ENCODE measurements at places on chromosomes 4 and X.
A peak's percentile ranks its signal among the peaks of the same experiment; 100 is the strongest.

GRCh38 chrX:130330706-130331105 lies 9.0 kb upstream of the SLC25A14 start:
- peak; percentile 50 for DNase-seq

DNA sequence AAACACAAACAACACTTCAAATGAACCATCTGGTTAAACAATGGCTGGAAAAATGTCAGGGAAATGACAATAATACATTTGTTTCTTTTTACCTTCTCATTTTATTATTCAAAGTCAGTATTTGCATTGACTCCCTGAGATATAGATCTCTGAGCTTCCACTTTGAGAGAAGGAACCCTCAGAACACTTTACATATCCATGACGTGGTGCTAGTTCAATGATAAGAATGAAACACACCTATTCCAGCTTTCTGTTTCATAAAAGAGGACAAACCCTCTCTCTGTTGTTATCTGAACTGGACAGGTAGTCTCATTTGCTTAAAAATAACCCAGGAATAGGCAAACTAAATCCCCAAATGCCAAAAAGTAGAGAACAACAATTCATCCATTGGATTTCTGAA lies 65.3 kb upstream of the CCSER1 start:
- DNase-seq = no peak

- DNase-seq = no peak
Observed at GRCh38 chr4:168507178-168507815, 10.4 kb downstream of the PALLD start.

- no peak for DNase-seq
Observed at GRCh38 chr4:134345244-134345643, 143.7 kb upstream of the PABPC4L start.

GRCh38 chr4:156781852-156782251 lies 189.7 kb downstream of the PDGFC start:
- no peak for DNase-seq

GRCh38 chrX:128634754-128635153 lies 582.6 kb upstream of the ACTRT1 start:
- DNase-seq = no peak

DNA sequence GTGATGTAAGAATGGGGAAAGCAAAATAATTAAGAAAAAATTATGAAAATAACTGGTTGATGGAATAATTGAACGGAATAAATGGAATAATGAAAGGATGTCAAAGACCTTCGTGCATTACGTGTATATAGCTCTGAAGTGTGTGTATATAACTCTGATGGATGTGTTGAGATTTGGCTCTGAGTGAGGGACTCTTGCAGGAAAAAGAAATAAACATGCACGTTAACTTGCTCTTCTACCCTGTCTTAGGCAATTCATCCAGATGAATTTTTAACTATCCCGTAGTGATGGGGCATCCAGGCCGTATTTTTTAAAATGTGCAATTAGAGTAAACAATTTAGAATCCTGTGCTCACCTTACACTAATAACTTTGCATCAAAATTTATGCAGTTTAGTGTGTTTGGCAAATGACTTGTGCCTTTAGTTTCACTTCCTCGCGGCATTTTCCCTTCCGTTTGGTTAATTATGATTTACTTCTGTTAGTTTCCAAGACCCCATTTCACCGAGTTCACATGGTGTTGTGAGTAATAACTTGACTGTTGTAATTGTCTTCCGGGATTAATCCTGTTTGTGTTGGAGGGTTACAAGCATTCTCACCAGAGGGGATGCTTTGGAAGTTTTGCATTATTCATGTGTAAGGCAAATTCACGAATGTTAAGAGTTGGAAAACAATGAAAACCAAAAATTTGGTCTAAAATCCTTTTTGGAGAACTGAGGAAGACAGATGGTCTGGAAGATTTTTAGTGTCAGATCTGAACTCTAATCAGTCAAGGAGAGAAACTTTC lies 256.5 kb upstream of the FAT1 start:
- no peak for DNase-seq

- DNase-seq = no peak
Observed at GRCh38 chr4:128521648-128522111, 234.1 kb upstream of the PGRMC2 start.

DNA sequence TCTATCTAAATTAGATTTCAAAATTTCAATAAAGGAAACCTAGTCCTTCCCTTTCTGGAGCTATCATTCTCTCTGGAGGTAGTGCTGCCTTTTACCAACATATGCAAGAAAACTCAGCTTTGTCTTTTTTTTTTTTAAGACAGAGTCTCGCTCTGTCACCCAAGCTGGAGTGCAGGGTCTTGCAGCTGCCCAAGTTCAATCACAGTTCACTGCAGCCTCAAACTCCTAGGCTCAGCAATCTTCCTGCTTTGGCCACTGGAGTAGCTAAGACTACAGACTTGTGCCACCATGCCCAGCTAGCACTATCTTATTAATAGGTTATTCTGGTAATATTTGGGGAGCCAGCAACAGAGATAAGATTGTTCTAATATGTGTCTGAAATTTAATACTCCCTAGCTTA lies 12.3 kb downstream of the AASDH start:
- DNase-seq = no peak

DNA sequence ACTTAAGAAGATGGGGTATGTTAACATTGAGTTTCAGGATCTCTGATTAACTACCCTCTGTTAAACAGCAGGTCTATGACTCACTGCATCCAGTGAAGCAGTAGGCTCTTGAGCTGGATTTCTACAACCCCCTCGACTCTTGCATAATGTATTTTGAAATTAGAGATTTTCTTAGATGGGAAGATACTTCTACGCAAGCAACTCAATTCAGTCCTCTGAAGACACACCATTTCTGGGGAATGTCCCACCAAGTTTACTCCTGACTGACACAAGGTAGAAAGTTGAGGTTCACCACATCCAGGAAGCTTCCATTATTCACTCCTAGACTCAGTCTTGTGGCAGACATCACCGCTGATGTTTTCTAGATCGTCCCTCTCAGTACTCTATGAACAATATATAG lies 12.9 kb downstream of the PALLD start:
- DNase-seq = no peak

GRCh38 chr4:6692806-6693205 lies 872 bp upstream of the S100P start:
- DNase-seq = no peak

- no peak for DNase-seq
Observed at GRCh38 chrX:25285598-25285997, 269.8 kb upstream of the ARX start.

GRCh38 chr4:7647600-7648543 lies 213.1 kb upstream of the PSAPL1 start:
- DNase-seq = no peak

DNA sequence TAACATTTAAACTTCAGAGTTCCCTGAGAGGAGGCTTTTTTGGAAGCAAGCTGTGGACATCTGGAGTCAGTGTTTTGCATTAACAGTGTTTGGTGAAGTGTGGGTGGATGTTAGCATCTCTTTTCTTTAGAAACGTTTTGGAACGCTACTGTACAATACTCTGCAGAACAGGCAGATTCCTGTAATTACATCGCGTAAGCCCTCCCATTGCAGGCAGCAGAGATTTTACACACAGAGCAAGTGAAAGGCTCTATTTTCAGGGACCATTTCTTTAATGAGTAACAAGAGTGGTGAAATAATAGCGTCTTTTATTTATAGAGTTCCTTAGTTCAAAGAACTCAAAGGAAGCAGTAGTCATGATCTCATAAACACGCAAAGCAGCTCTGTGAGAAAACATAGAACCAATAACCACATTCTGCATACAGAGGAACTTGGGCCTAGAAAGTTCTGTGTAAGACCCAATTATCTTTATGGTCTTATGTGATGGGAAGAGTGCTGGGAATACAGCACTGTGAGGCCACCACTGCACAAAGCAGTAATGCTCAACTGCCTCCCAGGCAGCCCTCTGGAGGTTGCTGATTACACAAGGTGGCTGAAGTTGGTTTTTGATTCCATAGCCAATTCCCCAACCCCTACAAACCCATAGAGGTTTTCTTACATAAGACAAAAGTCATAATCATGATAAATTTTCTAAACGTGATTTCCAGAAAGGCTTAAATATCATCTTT lies 298.7 kb upstream of the EPHA5 start:
- DNase-seq = no peak

GRCh38 chrX:45804276-45804675 lies 603.6 kb upstream of the DIPK2B start:
- DNase-seq = no peak

GRCh38 chr4:152161676-152162330 lies 374.1 kb downstream of the FBXW7 start:
- DNase-seq = no peak

- DNase-seq = no peak
Observed at GRCh38 chr4:111108153-111108552, 485.3 kb upstream of the PITX2 start.

DNA sequence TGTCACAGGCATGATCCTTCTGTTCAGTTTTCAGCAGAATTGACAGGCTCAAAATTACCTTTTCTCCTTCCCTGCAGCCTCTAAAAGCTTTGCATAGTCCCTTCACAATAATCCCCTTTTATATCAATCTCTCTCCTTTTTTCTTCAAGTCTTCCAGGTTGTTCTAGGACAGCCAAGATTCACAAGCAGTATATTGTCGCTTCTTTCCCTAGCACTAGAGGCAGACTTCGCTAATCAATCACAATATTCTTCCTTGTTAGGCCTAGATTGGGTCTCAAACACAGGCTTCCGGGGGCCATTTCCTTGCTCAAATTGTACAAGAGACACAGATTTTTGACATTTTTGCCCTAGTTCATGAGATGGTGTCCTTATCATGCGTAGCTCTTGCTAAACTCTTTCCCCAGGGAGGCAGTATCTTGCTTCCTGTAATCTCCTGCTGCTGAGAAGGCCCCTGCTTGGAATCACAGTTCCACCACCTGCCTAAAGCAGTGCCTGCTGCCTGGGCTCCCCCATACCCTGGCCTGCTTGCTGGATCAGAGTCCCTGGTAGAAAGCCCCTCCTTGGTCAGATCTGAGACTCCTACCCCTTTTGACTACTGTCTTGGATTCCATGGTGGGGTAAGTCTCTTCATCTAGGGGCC lies 57.3 kb downstream of the DMP1 start:
- no peak for DNase-seq

DNA sequence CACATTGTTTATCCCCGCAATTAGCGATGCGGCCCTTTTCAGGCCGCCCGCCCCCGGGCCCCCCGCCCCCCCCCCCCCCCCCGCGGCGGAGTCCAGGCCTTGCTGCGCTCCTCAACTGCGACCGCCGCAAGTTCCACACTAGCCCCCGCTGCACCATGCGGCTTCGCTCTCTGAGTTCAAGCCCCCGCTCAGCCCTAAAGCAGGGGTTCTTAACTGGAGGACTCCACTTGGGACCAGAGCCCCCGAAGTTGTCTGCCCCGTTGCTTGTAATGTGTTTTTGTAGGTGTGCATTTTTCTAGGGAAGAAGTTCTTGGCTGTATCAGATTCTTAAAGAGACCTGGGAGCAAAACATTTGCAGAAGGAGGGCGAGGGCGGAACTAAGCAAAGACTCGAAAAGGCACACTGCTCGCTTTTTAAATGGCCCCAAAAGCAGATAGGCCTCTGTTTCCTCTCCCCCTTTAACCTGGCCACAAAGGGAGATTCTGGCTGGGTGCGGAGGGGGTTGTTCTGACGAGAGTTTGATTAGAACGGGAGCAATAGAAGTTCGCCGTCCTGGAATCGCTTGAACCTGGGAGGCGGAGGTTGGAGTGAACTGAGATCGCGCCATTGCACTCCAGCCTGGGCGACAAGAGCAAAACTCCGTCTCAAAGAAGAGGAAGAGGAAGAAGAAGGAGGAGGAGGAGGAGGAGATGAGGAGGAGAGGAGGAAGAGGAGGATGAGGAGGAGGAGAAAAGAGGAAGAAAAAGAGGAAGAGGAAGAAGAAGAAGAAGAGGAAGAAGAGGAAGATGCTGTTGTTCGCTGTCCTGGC lies 2.3 kb upstream of the MSX1 start:
- no peak for DNase-seq

GRCh38 chrX:65686236-65686635 lies 18.8 kb downstream of the MSN start:
- DNase-seq = no peak

GRCh38 chrX:132750331-132751062 lies 207.9 kb downstream of the HS6ST2 start:
- DNase-seq = no peak

- peak; percentile 42 for DNase-seq
Observed at GRCh38 chr4:76090241-76090691, 15.8 kb downstream of the ART3 start.

DNA sequence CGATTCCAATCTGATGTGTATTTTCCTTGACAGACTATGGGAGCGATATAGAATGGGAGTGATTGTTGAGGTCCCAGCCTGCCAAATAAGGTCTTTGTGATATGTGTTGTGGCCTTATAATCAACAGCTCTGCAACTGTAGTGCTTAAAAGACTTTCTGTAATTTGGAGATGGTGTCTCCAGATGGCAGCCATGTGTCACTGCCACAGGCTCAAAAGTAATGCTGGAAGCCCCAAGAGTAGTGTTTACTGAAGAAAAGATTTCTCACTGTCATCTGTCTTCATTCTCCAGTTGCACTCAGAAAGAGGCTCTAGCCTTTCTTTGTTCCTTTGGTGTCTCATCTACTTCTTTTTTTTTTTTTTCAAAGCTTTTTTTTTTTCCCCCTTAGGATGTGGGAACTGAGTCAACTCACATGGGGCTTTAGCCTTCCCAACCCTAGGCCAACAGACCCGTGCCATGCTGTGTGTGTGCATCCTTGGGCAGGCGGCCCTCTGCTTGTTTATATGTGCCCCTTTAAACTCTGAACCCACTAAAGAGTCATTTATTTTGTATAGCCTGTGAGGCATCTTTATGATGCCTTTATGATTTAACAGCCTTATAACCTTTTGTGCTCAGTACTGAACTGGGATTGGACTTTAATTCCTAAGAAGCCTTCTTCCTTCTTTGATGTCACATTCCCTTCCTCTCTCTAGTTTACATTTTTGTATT lies 15.6 kb downstream of the SRPX2 start:
- DNase-seq = no peak

- no peak for DNase-seq
Observed at GRCh38 chrX:311156-312129, 7.2 kb downstream of the GTPBP6 start.

GRCh38 chrX:147069926-147070325 lies 255.4 kb upstream of the CXorf51A start:
- no peak for DNase-seq

DNA sequence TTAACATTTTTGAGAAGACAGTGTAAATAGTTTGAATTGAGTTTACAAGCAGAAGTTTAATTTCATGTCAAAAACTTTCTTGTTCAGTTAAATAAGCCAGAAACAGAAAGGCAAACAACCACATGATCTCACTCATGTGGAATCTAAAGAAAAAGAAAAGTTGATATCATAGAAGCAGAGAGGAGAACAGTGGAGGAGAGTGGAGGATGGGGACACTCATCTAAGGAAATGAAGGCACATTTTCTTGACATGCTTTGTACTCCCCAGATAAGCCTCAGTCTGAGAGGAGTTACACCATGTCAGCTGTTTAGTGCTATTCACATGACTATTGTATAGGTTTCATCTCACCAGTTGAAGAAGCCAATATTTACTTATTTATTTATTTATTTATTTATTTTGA lies 13.5 kb downstream of the SNCA start:
- DNase-seq = no peak

DNA sequence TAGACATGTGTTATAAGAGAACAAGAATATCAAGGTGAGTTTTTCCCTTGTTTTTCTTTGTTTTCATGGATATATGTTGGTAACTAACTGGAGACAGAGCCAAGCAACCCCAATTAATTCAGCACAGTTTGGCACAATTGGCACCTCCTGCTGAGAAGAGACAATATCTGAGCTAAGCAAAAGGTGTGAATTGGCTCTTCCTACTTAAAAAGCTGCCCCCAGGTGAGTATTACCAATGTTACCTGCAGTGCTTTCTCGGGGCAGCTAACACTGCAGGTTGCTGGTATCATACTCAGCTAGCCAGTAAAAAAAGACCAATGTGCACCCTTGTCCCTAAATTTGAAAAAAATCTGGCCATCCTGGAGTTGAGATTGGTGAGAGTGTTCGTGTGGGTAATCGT lies 871.2 kb upstream of the TENM3 start:
- no peak for DNase-seq
